ENCODE measurements at places on chromosomes 4 and X. TPM values are rescaled to one million over a fixed set of nuclear protein-coding genes. Genes with fewer than 3 reads are reported as not detected.

DNA sequence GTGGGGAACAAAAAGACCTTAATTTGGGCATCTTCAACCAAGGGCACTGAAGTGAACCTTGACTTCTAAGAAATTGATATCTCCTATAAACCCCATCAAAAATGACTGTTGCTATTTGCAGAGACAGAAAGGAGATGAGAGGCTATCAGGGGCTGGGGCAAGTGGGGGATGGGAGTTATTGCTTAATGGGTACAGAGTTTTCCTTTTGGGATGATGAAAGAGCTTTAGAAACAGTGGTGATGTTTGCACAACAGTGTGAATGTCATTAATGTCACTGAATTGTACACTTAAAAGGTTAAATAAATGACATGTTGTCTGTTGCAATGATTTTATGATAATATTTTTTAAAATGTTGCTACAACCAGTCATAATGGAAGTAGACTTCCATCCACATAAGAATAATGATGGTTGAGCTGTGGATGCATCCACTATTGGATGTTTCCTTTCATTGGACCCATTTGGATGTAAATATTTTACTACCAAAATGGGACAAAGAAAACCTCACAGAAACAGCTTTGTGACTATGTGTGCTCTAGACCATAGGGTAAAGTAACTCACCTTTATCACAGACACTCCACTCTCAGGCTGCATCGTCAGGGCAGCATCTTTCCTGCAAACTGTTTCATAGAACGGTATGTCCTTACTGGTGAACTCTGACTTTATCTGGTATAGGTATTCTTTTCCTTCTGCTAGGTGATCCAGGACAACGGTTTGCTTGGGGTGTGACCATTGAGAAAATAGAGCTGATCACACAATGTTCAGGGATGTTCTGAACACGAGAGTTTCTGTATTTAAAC, 31.6 kb upstream of the FAM9A start:
- DNase-seq, result no peak

- DNase-seq, result no peak
These were observed 50.8 kb upstream of the SLC16A2 start for GRCh38 chrX:74370487-74370886.

DNA sequence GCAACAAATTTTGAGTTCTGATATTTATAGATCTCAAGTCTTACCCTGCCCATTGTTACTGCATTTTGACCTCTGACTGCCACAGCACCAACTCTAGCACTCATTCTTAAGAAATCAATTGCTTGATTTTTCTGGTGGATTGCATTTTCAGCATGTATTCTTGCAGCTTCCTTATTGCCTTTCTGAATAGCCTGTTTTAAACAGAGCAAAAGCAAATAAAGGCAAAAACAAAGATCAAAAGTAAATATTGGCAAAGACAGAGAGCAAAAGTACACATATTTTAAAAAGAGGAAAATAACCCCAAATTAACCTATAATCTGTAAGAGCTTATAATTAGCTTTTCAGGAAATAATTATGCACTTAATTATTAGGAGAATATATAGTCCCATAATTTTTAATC, 129.4 kb upstream of the TENT5D start:
- DNase-seq, result no peak

DNA sequence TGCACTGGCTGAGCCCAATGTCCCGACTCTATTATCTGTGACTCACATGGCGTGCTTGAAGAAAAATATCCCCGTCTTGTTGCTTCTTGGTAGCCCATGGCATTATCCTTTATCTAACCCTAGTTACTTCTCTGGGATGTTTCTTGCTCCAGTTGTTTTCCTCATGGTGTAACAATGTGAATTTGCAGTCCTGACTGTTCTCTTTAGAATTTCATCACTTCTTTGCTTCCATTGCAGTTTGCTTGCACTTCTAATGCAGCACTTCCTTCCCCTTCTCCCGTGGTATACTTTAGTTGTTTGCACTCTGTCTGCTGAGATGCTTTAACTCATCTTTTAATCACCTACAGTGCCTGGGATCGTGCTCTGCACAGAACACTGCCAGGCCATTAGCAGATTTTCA, 126.9 kb downstream of the MAML3 start:
- DNase-seq, result no peak

DNA sequence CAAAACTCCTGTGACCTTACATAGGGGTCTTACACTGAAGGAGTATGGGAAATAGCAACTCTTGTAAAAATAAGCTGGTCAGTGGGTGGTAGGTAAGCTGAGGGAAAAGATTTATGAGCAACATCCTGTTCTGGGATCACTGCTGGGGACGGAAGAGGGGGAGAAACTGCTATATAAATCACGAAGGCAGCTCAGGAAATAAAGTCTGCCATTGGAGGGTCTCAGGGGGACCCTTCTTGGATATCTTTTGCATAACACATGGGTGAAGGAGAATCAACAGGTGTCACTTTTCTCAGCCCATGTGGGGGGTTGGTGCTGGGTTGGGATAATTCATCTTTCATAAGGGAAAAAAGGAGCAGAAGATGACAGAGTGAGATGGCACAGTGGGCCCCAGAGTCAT, 33.7 kb downstream of the AFF1 start:
- no peak for DNase-seq

DNA sequence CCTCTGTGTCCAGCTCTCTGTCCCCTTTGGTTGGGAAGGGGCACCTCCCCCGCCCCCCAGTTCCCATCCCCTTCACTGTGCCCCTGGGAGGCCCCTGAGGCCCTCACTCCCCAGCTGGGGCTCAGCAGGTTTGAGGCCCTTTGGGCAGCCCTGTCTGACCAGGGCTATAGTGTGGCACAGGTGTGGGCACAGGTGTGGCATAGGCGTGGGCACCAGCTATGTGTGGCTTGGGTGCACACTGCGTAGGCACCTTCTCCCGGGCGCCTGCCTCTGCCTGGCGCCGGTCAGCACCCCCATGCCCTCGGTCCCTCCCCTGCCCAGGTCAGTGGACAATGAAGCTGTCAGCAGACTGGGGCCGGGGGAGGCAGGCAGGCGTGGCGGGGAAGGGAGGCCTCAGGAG, 7.5 kb upstream of the FGFR3 start:
- DNase-seq, result no peak

DNA sequence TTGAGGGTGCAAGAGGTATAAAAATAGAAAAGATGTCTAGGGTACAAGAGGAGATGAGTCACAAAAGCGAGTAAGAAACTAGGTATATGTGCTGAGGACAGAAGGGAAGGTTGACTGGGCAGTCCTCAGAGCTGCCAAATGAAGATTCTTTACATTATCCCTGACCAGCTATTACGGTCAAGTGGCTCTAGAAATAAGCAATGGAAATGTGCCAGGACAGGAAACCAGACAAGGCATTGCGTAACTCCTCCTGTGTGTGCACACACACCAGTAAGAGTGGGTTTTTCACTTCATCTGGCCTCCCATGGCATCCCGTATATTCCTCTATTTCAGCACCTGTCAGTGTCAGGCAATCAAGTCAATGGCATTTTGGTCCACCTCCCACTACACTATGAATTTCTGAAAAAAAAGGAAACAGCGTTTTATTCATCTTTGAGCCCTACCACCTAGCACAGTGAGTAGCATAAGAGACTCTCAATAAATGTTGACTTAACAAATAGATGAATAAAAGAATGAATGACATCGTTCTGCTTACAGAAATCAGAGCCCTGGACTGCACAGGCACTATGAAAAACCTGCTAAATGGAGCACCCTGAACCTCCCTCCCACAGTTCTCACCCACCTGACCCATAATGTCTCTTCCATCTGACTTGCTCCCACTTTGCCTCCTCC, 62.6 kb upstream of the KLF3 start:
- no peak for DNase-seq

ZNF674 gene
- total RNA-seq, result 3.7 TPM

IL21 gene
- total RNA-seq, result 14.2 TPM

PAPSS1 gene
- 31.6 TPM for total RNA-seq

ANK2 gene
- 7.1 TPM for total RNA-seq

All from activated T-cell treated with anti-CD3 and anti-CD28 coated beads, Interleukin-2, amount 50 U/mL, for 72 hours (primary cell).